ENCODE measurements at places on chromosomes 5 and 9. TPM values are rescaled to one million over a fixed set of nuclear protein-coding genes. Genes with fewer than 3 reads are reported as not detected.

SAPCD2 gene
- 0.60 TPM for total RNA-seq

STPG3 gene
- total RNA-seq: not detected

PCDHB7 gene
- 6.7 TPM for total RNA-seq

VAV2 gene
- 12.0 TPM for total RNA-seq

COMMD10 gene
- 36.1 TPM for total RNA-seq

IL5 gene
- total RNA-seq: not detected

UGCG gene
- 36.6 TPM for total RNA-seq

CCDC192 gene
- total RNA-seq: not detected

SLC45A2 gene
- 0.36 TPM for total RNA-seq

CCIN gene
- 0.99 TPM for total RNA-seq

ZNF608 gene
- total RNA-seq: 13.2 TPM

SURF4 gene
- 123 TPM for total RNA-seq

KIF4B gene
- 0.06 TPM for total RNA-seq

NDST1 gene
- total RNA-seq: 116 TPM

All from aorta (tissue), 5 donors.